Mesendoderm (in vitro differentiated cells): ENCODE measurements at places on chromosomes 16 and 17.

DNA sequence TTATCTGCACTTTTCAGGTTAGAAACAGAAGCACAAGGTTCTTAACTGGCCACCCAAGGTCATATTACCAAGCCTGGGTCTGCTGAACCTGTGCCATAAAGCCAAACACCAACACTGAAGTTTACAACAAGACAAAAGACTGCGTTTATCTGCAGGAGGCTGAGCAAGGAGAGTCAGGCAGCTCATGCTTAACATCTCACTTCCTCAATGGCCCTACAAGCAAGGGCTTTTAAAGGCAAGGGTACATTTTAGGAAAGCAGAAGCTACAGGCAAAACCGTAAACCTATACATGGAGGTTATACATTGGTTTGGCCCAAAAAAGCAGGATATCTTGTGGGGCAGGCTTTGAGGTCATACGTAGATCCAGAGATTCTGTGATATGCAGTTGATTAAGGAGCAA lies 91.2 kb downstream of the GNAO1 start:
- DNase-seq = no peak

DNA sequence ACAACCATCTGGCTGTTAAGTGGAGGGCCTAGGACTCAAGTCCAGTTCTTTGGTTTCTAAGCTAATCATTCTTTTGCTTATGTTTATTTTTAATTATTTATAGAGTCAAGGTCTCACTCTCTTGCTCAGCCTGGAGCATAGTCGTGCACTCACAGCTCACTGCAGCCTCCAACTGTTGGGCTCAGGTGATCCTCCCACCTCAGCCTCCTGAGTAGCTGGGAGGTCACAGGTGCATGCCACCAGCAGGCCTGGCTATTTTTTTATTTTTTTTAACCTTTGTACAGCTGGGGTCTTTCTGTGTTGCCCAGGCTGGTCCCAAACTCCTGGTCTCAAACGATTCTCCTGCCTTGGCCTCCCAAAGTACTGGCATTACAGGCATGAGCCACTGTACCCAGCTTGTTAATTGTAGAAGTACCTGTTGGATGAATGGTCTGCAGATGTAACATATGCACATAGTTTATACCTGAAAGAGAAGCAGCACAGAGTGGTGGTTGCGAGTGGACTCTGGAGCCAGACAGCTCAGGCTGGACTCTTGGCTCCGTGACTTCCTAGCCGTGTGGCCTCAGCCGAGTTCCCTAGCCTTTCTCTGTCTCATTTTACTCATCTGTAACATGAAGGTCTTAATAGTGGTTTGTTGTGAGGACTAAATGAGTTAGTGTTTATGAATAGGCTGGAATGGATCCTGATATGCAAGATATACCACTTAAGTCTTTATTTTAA lies 337.5 kb downstream of the SNX29 start:
- DNase-seq = no peak

- DNase-seq = no peak
Observed at GRCh38 chr17:80986816-80987475, 4.7 kb upstream of the CHMP6 start.

GRCh38 chr16:64882078-64882784 lies 239.6 kb downstream of the CDH11 start:
- DNase-seq = no peak

DNA sequence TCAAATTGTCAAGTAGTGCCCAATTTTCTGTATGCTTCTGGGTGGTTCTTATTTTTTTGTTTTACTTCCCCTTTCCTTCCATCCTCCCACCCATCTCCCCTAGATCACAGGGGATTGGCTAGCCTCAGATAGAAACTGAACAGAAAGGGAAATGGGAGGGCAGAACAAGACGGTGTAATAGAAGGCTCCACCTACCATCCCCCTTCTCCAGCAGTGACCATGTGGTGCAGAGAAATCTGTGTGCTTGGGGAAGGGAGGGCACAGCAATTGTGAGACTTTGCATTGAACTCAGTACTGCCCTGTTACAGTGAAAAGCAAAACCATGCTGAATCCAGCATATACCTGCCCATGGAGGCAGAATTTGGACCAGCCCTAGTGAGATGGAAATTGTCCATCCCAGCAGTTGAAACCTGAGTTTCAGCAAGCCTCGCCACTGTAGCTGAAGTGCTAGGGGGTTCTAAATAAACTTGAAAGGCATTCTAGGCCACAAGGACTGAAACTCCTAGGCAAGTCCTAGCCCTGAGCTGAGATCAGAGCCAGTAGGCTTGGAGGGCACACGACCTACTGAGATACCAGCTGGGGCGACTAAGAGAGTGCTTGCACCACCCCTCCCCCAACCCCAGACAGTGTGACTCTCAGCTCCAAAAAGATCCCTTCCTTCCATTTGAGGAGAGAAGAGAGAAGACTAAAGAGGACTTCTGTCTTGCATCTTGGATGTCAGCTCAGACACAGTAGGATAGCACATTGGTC lies 5.2 kb downstream of the SLFN11 start:
- peak; percentile 16 for DNase-seq

DNA sequence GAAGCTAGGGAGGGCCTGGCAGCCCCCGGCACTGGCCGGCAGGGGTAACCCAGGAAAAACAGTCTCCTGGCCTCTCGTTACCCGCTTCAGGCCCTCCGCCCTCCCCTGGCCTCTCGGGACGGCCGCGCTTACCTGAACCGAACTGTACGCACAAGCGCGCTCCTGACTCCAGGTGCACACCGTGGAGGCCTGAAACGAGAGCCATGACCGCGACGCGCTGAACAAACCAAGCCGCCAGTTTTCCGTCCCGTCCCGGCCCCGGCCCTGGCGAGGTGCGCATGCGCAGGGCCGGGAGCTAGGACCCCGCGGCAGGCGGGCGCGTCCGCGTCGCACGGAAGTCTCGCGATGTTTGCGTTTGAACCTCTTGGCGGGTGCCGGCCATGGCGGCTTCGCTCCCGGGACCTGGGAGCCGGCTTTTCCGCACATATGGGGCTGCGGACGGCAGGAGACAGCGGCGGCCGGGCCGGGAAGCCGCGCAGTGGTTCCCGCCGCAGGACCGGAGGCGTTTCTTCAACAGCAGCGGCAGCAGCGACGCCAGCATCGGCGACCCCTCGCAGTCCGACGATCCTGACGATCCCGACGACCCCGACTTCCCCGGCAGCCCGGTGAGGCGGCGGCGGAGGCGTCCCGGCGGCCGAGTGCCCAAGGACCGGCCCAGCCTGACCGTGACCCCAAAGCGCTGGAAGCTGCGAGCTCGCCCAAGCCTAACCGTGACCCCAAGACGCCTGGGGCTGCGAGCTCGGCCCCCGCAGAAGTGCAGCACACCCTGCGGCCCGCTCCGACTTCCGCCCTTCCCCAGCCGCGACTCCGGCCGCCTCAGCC lies at the start of gene HASPIN:
Gene HASPIN, plus strand, starts transcription at position 348 of the 822 bp plus-strand sequence. Its CDS starts 33 bp downstream, at position 381.
- DNase-seq = peak; percentile 93

DNA sequence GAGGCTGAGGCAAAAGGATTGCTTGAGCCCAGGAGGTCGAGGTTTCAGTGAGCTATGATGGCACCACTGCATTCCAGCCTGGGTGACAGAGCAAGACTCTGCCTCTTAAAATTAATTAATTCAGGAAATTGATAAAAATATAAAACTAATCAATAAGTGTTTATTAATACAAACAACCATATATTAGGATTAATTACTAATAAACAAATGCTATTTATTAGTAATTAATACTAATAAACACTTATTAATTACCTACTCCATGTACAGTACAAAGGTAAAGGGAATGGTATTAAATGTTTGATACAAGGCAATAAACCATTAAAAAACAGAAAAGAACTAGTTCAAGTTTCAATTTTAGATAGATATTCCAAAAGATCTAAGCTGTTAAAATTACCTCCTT lies 119.2 kb upstream of the C17orf78 start:
- no peak for DNase-seq

DNA sequence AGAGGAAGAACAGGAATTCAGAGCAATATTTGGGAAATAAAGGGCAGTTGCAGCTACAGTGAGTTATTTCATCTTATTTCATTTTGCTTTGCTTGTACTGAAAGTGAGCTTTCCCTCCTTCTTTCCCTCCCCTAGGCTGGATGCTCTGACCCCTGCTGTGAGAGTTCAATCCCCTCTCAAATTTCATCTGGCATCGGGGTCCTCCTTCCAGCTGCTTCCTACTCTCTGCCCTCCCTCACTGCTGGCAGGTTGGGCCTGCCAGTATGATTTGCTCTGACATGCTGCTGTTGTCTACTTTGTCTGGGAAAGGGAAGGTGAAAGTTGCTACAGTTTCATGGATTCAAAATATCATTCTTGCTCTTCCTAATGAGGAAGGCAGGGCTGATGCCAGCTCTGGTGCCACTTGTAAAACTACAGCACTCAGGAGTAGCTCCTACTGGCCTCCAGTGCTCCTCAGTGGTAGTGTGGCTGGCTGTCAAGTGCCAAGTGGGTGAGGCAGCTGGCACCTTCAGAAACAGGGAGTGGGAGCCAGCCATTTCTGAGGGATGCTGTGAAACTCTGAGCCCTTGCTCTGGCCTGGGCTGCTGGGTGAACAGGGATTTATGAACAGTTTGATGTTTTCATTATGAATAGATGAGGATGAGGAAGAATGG lies 408.6 kb downstream of the HAPSTR1 start:
- peak; percentile 42 for DNase-seq

- no peak for DNase-seq
Observed at GRCh38 chr17:49136335-49136734, 3.8 kb downstream of the B4GALNT2 start.

GRCh38 chr17:885971-886571 lies 93.5 kb downstream of the NXN start:
- no peak for DNase-seq
